ENCODE measurements at places on chromosomes 13 and 19.

DNA sequence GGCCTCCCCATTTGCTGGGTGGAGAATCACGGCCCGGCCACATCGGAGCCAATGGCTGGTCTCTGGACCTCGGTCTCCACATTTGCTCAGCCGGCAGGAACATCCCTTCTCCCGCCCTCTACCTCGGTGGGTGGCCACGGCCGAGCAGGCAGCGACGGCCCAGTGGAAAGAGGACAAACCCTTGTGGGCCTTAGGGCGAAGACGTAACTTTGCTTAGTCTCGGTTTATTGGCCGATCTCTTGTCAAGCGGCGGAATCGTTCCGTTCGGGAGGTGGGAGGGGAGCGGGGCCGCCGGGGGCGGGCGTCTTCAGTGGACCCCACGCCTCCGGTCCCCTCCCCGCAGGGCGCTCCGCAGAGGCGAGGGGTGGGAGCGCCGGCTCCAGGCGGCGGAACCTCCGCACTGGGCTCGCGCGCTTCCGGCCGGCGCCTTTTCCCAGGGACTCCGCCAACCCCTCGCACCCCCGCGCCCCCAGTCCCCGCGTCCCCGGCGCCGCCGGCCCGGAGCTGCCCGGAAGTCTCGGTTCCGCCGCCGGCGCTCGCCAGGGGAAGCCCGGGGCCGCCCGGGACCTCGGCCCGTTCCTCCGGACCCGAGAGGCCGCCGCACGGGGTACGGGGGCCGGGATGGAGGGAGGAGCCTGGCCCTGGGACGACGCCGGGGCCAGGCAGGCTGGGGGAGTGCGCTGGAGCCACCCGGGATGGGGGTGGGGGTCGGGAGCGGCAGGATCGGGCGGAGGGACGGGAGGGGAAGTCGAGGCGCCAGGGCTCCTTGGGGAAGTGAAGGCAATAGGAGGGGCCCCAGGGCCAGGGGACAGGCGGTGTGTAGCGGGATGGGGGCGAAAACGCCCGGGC is at the start of gene ZNF580:
Gene ZNF580 (plus strand): TSS at position 426 of the 849 bp plus-strand sequence. CDS start 1,507 bp downstream, outside the sequence.
- peak; percentile 89 for DNase-seq

- no peak for DNase-seq
Observed at GRCh38 chr19:13066933-13067807, 35.5 kb downstream of the LYL1 start.

DNA sequence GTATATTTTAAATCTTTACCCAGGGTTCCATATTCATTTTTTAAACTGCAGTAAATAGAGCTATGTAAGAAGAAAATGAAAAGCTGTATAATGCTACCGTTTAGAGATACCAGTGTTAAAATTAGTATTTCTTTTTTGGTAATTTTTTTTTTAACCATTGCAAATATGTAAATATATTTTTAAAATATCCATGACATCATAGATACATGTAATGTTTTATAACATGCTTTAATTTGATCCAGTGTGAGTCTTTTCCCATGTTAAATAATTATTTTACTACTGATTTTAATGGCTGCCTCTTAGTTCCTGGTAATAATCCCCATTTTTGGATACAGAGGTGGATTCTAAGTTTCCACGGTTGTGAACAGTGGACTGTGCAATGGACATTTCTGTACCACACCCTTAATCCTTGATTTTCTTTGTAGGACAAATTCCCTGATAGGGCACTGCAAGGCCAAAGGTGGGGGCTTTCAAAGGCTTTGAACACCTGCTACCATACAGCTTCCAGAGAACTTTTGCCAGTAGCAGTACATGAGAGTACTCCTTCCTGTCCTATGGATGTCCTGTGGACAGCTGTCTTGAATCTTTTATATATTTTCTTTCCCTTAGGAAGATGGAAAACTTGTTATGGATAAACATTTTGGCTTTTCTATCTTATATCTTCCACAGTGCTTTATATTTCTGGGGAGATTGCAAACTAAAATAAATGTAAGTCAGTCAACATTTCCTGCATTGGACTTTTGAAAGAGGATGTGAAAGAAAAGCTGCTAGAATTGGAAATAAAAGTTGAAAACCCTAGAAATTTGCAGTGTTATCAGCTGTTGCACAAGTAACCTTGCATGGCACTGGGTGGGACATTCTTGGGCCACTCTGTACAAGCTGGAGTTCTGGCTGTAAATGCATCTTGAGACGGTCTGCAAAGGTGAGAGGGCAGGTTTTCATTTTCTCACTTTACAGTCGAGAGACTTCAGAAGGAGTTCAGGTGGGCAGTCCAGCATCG is 46.8 kb downstream of the ARHGEF7 start:
- DNase-seq = no peak

- no peak for DNase-seq
Observed at GRCh38 chr19:38371081-38371480, 3.3 kb upstream of the PSMD8 start.

DNA sequence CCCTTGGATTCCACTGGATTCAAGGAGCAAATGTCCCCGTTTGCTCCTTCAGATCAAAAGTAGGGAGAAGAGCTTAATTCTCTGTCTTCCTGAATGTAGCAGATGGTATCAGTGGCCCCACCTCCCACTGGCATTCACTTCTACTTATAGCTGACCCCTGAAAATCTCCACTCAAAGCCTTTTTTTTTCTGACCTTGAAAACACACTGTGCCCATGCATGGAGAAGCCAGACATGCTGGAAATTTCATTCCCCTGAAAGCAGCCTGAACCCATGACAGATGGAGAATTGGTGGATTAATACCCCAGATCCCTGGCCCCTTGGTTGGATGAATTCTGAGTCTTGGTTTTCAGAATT is 76.6 kb upstream of the UBAC2 start:
- DNase-seq = no peak

GRCh38 chr19:51714848-51715247 is 8.9 kb downstream of the HAS1 start:
- DNase-seq = no peak

- no peak for DNase-seq
Observed at GRCh38 chr19:42155796-42156195, 23.6 kb upstream of the POU2F2 start.

DNA sequence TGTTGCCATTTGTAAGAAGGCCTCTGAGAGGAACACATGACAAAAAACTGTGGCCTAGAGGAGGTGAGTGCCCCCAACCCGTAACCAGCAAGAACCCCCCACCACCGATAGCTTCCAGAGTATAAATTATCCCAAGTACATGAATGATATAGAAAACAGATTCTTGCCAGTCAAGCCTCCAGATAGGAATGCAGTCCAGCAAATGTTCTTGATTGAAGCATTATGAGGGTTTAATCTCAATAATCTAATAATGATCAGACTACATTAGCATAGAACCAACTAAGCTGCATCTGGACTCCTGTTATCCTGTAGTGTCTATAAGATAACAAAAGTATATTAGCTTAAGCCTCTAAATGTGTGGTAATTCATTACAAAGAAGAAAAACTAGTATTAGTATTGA is 908.9 kb upstream of the ATXN8OS start:
- no peak for DNase-seq

DNA sequence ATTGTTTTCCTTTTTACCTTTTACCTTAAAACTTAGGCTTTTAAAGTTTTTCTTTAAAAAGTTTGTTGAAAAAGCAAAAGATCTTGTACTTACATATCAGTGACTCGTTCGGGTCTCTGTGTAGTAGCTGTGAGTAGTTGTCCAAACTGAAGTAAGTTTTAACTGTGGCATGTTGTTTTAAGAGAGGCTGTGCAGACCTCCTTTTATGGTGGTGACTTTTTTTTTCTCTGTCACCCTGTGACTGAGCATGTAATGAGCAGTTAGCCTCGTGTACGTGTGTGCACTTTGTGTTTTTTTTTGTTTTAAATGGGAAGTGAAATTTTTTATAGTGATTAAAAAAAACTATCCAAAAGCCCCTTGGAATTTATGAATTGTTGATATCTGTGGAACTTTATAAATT is at the start of gene GPR183:
Gene GPR183 (minus strand): TSS at position 153 of the 400 bp plus-strand sequence. CDS start 11,254 bp downstream, outside the sequence.
- no peak for DNase-seq

- no peak for DNase-seq
Observed at GRCh38 chr13:51619614-51620013, 35.4 kb downstream of the WDFY2 start.

DNA sequence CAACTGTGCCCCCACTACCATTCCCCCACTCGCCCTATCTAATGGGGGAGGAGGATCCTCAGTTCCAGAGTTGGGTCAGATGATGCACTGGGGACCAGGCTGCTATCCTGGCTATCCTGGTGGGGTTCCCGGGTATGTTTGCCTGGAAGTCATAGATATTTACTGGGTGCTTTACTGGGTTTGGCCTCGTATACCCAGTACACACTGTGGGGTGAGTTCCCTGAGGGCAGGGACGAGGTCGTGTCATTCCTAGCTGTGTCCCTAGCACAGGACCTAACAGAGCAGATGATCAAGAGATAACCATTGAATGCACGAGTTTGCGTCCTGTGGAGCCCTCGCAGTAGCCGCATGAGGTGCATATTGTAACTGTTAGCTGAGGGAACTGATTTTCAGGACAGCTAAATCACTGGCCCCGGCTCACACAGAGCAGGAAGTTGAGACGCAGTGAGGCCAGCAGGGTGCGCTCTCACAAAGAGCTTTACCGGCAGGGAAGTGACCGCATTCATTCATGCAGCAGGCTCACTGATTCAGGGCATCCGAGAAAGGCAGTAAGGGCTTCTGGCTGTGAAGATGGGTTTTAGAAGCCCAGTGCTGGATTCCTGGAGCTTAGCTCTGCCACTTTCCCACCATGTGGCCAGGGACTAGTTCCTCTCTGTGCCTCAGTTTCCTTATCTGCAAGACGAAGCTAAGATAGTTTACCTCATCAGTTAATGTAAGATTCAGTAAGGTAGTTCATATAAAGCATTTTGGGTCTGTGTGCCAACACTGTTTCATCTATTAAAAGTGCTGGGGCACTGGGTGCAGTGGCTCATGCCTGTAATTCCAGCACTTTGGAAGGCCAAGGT is 6.0 kb downstream of the RUVBL2 start:
- DNase-seq = peak; percentile 81

GRCh38 chr13:43374621-43375020 is 351.2 kb downstream of the DNAJC15 start:
- DNase-seq = no peak

- DNase-seq = no peak
Observed at GRCh38 chr13:48661107-48661506, 7.4 kb downstream of the CYSLTR2 start.

GRCh38 chr13:21911646-21912298 is 240.9 kb downstream of the FGF9 start:
- no peak for DNase-seq

DNA sequence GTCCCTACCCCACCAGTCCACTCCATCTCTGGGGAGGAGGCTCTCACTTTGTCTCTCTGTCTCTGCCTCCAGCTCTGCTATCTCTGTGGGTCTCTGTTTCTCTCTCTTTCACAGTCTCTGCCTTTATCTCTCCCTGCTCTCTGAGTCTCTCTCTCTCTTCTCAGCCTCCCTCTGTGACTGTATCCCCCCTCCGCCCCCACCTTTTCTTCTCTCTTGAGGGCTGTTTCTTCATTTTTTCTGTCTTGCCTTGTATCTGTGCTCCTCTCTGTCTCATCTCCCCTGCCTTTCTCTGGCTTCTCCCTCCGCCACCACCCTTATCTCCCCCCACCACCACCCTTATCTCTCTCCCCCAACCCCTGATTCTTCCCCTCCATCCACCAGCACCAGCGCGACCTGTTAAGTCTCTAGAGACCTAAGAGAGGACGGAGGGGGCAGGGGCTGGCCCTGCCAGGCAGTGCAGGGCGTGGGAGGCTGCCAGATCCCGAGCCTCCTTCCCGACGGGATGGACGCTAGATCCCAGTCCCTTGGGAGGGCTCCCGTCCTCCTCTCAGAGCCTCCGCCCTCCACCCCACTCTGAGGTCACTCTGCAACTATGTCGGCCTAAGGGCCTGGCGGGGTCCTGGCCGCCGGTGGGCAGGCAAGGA is 1.0 kb downstream of the AXL start:
- no peak for DNase-seq

DNA sequence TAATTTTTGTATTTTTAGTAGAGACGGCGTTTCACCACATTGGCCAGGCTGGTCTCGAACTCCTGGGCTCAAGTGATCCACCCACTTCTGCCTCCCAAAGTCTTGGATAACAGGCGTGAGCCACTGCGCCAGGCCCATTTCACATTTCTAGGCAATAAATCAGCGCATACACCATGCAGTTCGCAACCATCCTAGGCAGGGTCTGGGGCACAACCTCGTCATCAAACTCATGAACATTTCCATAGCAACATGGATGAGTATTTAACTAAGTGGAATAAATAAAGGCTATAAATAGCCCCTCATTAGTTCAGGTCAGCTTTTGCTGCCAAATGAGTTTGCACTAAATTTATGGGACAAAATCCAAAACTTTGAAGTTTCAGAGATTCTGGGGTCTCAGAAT is 8.2 kb downstream of the MEIS3 start:
- DNase-seq = no peak

GRCh38 chr13:43979492-43979891 is 99.8 kb downstream of the LACC1 start:
- DNase-seq = no peak

DNA sequence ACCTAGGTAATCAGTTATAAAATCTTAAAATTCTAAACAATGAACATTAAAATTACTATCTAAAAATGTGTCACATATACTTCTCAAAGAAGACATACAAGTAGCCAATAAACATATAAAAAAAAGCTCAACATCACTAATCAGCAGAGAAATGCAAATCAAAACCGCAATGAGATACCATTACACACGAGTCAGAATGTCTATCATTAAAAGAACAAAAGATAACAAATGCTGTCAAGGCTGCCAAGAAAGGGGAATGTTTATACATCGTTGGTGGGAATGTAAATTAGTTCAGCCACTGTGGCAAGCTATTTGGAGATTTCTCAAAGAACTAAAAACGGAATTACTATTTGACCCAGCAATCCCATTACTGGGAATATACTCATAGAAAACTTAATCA is 310.3 kb upstream of the EDNRB start:
- DNase-seq = no peak

GRCh38 chr13:41631296-41631965 is 174.1 kb downstream of the RGCC start:
- no peak for DNase-seq
